ENCODE measurements at places on chromosomes 4 and X. TPM values are rescaled to one million over a fixed set of nuclear protein-coding genes. Genes with fewer than 3 reads are reported as not detected.

The APLN gene
- 0.31 TPM for total RNA-seq

The SPANXN3 gene
- not detected for total RNA-seq

The NUDT11 gene
- total RNA-seq: not detected

The HELT gene
- total RNA-seq: not detected

The TMSB15A gene
- 9.3 TPM for total RNA-seq

The KLKB1 gene
- not detected for total RNA-seq

The GAGE12E gene
- not detected for total RNA-seq

The CT45A5 gene
- total RNA-seq: not detected

The USP26 gene
- total RNA-seq: not detected

The FBXL5 gene
- total RNA-seq: 89.3 TPM

- DNase-seq: no peak
These were observed 171.4 kb downstream of the FRMPD4 start for GRCh38 chrX:12309744-12310076.

GRCh38 chrX:151711787-151712186 lies 4.0 kb upstream of the FATE1 start:
- no peak for DNase-seq

GRCh38 chr4:112751447-112751846 lies 114.5 kb downstream of the LARP7 start:
- no peak for DNase-seq

DNA sequence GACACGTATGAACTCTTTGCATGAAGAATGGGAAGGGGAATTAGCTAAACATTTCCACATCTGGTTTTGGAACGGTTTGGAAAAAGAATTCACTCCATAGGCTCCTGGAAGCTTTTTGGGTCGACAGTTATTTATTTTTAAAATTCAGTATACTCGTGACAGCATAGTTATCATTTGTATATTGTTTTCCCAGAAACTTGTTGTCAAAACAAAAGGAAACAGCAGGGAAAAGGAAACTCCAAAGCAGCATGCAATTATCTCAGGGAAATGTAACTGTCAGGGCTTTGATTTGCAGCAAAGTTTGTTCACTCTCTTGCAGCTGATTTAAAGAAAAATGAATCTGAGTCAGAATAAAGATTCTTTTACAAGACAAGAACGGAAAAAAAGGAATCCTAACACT lies 86.5 kb downstream of the PLAC1 start:
- no peak for DNase-seq

DNA sequence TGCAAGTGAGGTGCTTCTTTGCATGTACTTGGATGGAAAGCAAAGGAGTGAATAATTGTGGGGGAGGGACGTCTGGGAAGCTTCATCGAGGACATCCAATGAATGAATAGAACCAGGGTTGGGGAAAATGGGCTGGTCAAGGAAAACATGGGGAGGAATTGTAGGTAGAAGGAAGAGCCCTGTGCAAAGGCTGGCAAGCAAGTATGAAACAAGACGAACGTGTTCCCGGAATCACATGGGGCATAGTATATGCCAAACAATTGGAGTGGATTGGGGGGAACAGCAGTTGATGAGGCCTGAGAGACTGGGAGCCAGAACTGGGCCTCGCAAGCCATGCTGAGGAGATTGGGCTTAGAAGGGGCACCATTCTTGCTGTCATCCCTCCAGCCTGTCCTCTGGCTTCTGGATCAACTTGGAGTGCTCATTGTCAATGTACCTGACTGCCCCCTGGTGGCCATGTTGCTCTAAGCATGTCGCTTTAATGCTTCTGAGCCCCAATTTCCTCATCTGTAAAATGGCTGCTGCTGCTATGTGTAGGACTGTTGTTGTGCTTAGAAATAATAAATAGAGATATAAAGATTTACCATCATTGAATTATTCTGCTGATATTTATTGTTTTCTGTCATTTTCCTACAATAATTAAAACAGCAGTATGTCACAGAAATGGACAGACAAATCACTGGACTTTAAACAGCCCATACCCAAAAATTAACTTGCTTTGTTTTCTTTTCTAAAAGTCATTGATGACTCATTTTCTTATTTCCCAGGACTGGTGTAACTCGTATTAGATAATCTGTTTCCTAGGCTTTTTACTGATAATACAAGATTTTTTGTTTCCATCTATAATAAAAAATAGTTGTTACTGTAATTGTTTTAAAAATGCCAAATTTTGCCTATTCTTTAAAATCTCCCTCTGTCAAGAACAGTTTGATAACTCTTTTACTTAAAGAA lies 66.4 kb downstream of the JADE3 start:
- peak; percentile 75 for DNase-seq

- DNase-seq: no peak
These were observed 209.3 kb downstream of the CHIC2 start for GRCh38 chr4:53854991-53855568.

DNA sequence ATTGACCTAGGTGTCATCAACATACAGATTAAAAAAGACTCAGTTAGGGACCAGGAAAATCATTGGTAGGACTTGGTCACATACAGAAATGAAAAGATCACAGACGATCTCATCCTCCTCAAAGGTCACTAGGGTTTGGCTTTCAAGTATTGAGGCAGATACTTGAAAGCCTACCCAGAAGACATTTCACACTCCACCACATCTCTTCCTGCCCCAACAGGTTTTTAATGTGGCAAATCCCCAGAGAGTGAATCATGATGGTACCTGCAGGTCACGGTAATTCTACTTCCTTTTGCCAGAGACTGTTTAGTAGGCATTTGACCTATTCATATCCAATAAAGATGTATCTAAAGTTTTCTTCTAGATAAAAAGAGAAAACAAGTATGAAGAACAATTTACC lies 44.1 kb downstream of the INPP4B start:
- DNase-seq: no peak

DNA sequence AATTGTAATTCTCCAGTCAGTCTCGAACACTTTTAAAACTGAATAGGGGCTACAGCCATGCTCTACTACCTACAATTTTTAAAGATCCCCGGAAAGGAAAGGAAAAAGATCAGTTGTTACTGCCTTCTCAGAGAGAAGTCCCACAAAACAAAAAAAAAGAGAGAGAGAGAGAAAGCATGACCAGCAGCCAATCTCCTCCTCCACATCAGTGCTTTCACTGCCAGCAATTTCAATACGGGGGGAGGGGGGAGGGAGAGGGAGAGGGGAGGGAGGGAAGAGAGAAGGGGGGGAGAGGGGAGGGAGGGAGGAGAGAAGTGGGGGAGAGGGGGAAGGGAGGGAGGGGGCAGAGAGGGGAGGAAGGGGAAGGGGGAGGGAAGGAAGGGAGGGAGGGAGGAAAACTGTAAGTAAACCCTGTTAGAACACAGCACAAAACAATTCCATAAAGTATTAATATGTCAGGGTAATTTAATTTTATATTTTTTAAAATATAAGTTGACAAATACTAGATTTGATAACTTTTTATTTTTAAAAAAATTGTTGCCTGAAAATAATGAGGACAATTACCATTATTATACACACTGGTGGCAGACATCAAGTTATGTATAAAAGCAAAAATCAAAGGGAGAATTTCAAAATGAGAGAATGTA lies 108.0 kb downstream of the LRBA start:
- no peak for DNase-seq

GRCh38 chr4:165343353-165344191 lies 16.1 kb downstream of the MSMO1 start:
- DNase-seq: no peak

GRCh38 chrX:124113621-124114600 lies 152.4 kb downstream of the STAG2 start:
- no peak for DNase-seq

DNA sequence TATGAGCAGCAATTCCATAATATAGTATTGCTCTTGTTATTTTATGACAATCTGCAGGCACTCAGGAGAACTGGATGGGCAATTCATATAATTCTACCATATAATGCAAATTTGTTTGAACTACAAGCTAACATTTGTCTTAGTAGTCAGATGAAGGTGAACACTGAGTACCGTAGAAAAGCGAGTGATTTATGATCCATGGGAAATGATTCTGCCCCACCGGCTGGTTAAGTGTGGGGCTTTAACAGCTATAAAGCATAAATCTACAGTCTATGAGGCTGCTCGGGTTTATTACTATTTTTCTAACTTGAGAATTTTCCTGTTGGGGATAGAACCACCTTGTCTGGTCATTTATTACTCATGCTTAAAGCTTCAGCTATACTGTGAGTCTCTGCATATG lies 275.5 kb downstream of the PCDH10 start:
- no peak for DNase-seq

DNA sequence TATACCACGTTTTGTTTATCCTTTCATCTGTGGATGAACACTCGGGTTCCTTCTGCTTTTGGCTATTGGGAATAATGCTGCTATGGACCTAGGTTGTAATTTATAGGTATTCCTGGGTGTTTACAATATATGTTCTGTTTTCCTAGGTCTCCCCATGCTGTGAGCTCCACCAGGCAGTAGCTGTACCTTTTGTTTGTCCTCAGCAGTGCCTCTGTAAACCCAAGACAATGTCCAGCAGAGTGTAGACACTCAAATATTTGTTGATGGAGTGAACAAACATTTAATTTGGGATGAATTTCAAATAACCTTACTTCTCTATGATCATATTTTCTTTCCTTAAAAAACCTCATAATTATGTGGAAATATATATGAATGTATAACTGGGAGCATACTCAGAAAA lies 259.5 kb upstream of the BOD1L1 start:
- no peak for DNase-seq

GRCh38 chr4:125315576-125316400 lies 1.0 kb downstream of the FAT4 start:
- DNase-seq: peak; percentile 35

DNA sequence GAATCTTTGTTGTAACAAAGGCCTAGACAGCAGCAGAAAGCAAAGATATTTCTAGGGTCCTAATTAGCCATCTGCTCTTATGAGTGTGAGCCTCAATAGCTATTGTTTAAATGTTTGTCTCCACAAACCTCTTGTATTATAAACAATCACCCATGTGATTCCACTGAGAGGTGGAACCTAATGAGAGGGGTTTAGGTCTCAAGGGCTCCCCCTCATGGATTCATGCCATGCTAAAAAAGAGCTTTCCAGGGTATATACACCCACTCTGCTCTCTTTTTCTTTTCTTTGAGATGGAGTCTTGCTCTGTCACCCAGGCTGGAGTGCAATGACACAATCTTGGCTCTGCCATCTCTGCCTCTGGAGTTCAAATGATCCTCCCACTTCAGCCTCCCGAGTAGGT lies 42.1 kb downstream of the TRIM61 start:
- no peak for DNase-seq

DNA sequence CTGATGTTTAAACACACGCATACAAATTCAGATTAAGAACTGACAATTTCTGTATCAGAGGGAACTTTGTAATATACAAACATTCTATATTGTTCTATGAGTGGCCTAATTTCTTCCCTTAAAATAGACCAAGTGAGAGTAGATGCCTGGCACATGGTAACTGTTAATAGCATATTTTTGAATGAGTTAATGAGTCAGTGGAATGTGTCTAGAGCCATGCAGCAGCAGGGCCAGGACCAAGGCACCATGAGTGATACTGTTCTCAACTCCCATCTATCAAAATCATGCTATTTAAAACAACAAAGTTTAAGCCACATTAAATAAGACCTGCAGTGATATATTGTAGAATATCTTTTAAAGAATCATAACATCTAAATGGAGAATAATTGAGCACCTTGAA lies 98.3 kb downstream of the ARHGAP24 start:
- DNase-seq: no peak

DNA sequence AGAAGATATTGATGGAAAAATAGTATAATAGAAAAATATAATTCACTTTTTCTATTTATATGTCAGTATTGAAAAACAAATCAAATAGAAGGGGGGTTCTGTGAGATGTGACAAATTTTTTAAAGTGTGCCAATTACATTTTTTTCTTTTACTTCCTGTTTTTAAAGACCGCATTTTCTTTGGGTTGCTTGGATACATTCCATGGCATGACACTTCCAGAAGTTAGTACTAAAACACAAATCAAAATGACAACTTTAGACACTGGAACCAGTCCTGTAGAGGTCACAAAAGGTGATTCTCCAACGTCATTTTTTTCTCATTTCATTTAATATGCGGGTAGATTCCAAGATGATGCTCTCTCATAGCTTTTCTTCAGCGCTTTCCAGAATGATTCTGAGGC lies 116.2 kb upstream of the GNPDA2 start:
- no peak for DNase-seq

DNA sequence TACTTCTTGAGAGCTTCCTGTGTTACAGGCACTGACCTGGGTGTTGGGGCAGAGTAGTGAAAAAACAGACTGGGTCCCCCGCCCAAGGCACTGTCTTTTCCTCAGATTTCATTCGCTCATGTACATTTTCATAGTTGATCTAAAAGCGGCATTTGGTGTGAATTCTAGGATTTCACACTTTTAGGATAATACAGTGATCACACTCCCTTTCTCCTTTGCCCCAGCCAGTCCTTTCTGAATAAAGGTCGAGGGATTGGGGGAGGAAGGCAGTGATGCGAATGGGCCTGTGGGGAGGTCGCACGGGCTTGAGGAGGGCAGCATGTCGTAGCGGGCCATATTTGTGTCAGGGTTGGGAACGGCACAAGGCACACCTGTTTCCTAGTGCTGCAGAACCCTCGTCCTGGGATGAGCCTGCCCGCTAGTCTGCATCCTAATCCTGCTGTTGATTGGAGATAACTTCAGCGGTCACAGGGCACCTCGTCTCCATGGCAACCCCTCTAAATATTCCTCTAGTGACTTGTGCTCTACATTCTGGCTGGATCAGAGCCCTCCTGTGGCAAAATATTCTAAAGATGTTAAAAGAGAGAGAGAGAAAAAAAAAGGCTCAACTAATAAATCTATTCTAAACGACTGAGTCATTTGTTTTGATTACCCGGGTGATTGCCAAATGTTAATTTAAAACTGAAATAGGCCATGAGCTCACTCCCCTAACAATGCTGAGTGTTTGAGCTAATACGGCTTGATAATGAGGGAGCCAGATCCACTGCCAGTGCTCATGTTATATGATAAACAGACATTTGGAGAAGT lies 21.8 kb downstream of the FHL1 start:
- peak; percentile 59 for DNase-seq

DNA sequence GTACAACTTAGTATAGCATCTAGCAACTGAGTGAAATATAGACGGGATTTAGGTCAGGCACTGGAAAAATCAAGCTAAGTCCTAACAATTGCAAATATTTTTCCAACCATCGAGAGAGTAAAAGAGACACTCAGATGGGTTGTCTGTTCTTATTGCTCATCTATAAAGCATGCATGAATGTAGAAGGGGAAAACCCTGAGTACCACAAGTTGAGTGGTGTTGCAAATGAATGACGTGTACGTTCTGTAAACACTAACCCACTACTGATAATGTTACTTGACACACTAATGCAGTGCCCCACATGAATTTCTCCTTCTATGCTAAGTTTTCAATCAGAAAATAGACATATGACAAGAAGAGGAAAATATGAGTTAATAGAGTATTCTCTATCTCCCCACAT lies 211.2 kb downstream of the COX18 start:
- DNase-seq: peak; percentile 65
